Activated naive CD4-positive, alpha-beta T cell (primary cell): ENCODE measurements at places on chromosomes 2 and 18.

DNA sequence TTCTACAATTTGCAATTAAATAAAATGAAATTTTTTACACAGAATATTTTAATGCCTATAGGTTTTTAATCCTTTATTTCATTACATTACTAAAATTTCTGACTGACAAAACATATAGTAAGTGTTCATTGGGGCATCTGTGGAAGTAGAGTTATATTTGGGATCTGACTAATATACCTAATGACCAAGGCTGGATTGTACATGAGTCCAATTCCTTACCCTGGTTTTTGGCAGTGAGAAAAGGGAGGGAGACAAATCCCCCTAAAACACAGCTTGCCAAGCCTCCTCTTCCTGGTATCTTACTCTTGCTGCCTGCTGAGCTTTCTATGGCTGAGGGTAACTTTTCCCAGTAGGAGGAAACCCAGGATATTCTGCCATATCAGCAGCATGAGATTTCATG is 149.4 kb upstream of the CDH20 start:
- DNase-seq = no peak

- DNase-seq = no peak
Measured at GRCh38 chr2:202061695-202062094, 11.4 kb upstream of the KIAA2012 start.

GRCh38 chr2:191894681-191895147 is 47.8 kb upstream of the CAVIN2 start:
- no peak for DNase-seq

DNA sequence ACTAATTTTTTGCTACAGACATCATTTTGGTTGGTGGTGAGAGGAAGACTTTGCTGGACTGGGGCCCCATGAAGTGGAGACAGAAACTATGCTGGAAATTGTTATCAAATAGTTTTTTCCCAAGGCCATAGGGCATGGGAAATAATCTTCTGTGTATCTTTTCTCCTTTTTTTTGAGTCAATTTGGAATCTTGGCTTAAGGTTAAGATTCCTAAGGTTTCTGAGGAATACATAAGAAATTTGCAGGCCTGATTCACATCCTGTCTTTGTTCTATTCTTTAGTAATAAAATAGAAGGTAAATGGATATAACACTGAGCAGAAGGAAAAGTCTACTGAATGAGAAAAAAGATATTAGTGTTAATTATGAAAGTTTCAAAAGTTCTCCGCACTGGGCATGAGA is 16.6 kb downstream of the SMC6 start:
- no peak for DNase-seq

DNA sequence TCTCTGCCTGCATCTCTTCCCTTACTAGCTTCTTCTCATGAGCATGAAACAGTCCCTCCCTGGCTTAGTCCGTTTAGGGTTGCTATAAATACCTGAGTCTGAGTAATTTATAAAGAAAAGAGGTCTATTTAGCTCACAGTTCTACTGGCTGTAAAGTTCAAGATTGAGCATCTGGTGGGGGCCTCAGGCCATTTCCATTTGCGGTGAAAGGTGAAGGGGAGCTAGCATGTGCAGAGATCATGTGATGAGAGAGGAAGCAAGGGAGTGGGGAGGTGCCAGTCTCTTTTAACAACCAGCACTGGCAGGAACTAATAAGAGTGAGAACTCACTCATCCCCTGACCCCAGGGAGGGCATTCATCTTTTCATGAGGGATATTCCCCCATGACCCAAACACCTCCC is 26.8 kb downstream of the RHBDD1 start:
- no peak for DNase-seq

DNA sequence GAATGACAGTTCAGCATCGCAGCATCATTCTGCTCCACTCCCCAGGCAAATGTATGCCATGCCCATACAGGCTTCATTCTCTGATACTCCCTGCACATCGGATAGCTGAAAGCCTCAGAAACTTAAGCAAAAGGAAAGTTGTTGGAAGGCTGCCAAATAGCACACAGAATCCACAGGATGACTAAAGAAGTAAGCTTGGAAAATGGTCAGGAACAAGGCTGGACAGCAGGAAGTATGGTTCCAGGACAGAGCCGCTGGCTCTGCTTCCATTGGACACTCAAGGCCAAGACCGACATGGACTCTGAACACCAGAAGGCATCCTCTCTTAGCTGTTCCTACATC is 256.5 kb downstream of the CDH20 start:
- DNase-seq = no peak

DNA sequence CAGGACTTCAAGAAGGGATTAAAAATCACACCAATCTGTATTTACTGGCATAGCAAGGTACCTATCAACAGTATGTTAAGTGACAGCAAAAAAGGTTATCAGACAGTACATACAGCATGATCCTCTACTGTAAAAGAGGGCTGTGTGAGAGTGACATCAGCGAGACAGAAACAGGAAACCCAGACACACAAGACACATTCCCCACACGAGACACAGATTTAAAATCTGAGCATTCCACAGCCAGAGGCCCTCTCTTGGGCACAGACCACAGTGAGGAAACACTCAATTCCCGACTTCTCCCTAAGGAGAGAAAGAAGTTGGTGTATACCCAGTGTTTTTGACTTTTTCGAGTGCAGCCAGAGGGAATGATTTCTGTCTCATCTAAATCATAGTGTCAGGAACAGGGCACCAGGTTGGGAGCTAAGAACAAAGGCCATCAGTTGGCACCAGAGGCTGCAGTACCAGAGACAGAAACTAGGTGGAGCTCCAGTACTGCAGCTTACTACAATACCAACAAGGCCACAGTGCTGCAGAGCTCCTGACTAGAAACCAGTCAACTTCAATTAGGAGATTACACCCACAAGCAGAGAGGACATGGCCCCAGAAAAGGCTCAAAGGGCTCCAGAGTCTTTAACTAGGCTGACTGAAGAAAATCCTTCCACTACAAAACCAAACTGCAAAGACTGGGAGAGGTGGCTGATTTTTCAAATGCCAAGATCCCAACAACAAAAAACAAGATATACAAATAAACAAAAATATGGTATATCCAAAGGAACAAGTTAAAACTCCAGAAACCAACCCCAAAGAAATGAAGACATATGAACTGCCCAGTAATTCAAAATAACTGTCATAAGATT is 41.0 kb downstream of the UNC50 start:
- peak; percentile 34 for DNase-seq

DNA sequence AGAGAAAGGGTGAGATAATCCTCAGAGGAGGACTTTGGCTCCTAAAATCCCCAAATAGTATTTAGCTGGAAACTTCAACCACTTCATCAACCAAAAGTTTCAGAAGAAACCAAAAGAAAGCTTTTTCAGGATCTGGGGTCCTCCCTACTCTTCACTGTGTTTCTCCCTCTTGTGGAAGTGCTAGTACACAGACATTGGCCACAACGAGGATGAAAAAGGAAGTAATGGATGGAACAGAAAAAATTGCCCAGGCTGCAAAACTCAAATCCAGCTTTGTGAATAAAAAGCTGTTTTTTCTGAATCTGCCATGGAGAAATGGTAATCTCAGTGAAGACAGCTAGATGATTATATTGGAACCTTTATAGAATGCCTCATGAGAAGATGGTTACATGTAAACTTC is 4.0 kb downstream of the PID1 start:
- DNase-seq = no peak

DNA sequence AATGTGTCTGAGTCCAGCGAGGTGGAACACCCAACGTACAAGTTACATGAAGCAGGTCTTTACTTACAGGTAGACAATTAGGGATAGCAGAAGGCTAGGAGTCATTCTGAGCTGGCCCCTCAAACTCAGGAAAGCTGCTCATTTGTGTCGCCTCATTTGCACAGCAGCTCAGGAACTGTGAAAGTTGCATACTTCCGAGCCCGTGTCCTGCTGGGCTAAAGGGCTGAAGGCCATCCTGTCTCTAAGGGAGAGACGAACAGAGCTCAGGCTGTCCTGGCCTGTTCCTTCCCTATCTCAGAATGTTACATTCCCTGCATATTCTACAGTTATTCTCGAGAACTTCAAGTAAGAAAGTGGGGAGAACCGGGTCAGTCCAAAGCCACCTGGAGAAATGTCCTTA is 99.0 kb downstream of the FAM124B start:
- DNase-seq = no peak

DNA sequence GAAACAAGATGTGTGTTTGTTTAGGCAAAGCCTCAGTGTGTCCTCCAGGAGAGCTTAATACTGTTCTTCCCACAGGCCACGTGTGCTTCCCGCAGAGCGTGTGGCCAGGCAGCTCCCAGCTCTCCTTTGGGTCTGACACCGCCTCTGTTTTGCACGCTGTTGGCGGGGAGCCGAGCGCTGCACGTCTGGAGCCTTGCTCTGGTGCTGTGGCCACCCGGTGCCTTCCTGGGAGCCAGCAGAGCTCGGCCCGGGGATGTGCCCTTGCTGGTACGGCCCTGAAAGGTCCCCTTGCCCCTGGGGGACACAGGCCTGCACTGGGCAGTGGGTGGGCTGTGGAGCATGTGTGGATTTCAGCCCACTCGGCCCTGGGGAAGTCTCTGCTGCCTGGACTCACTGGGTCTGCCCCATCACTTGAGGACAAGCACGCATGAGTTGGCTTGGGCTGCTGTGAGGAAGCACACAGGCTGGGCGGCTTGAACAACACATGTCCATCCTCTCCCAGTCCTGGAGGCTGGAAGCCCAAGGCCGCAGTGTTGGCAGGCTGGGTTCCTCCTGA is 160.7 kb upstream of the HDAC4 start:
- no peak for DNase-seq

- no peak for DNase-seq
Measured at GRCh38 chr2:113171334-113172075, 2.3 kb upstream of the PSD4 start.

GRCh38 chr2:104656571-104657163 is 197.2 kb upstream of the POU3F3 start:
- DNase-seq = no peak

GRCh38 chr2:116510117-116510671 is 1304.3 kb upstream of the DDX18 start:
- DNase-seq = no peak

GRCh38 chr2:65489269-65489668 is 56.9 kb upstream of the SPRED2 start:
- no peak for DNase-seq

- DNase-seq = no peak
Measured at GRCh38 chr18:52287151-52287550, 52.8 kb upstream of the DCC start.

GRCh38 chr18:63532471-63532870 is 9.7 kb upstream of the SERPINB12 start:
- DNase-seq = no peak

DNA sequence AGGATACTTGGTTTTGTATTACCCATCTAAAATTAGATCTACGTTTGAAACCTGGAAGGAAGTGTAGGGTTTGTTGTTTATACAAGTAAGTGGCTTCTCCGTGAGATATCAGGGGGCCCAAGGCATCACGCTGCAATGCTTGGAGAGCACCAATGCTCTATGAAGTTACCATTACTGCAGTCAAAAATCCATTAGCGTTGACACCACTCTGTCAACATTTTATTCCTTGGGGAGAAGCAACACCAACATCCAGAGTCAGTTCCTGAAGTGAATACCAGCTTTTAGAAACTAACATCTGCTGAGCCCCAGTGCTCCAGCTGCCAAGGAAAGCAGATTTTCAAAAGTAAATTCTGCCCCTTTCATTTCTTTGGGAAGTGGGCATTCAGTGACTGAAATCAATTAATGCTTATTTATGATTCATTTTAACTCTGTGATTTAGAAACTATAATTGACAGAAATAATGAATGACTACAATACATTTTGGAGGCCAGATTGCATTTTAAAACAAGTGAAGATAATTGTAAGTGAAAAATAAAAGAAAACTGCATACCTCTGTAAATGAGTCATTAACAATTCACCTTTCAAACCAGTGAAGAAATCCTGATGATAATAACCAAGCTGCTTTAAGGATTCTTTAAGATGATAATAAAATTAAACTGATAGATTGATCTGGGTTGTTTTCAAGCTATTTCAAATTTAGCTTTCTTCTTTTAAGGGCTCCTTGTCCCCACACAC is 30.5 kb downstream of the LRP1B start:
- DNase-seq = no peak

GRCh38 chr2:50707196-50707595 is 324.7 kb downstream of the NRXN1 start:
- DNase-seq = no peak

- no peak for DNase-seq
Measured at GRCh38 chr2:54864727-54865126, 141.3 kb downstream of the EML6 start.

- no peak for DNase-seq
Measured at GRCh38 chr2:221551864-221552263, 20.2 kb downstream of the EPHA4 start.

DNA sequence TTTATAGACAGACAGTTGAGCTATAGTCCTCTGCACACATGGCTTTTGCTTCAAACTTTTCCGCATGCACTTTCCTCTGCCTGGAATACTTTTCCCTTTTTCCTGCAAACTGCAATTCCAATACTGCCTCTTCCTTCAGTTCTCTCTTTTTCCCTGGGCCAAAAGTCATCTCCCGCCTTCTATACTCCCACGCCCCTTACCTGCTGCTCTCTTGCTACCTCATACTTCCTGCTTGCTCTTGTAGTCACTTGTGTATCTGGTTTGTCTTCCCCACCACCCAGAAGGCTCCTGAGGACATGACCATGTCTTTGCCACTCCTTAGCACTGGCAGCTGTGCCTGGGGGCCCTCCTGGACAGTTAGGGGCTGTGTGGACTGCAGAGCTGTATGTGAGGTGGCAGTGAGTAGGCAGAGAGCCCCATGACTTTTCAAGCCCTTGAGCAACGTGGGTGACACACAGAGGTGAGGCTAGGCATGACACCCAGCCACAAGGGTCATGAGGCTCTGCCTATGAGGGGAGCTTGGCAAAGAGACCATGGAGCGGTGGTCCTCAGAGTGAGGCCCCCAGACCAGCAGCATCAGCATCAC is 23.2 kb downstream of the SPEG start:
- no peak for DNase-seq

DNA sequence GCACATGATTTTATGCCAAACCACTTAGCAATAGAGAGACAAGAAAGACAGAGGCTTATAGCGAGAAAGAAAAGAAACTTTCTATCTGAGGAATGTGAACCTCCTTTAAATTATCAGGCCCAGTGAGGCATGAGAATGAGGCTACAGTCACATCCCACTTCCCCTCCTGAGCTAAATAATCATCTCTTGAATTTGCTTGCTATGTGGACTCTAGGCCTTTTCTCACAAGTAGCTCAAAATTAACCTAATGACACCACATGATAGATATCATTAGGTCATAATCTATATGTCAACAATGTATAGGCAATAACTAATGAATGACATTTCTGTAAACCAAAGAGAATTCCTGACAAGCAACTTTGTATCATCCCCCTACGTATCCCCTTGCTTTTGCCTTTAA is 301.5 kb upstream of the MGAT5 start:
- no peak for DNase-seq

DNA sequence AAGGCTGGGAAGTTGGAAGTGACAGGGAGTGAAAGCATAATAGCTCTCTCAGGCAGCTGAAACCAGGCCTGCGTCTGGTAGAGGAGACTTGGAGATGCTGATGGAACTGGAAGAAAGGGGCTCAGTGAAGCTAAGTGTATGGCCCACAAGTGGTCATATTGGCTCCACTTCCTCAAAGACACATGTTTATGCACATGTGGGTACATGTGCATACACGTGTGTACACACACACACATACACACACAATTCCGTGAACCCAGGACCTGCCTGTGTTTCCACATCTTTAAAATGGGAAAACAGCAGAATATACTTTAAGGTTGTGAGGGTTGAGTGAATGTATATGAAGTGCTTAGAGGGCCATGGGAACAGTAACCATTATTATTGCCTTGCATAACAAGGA is 160.9 kb downstream of the ARL6IP6 start:
- no peak for DNase-seq

- DNase-seq = no peak
Measured at GRCh38 chr18:23757437-23757733, 68.1 kb downstream of the LAMA3 start.

GRCh38 chr2:104845946-104846785 is 7.7 kb upstream of the POU3F3 start:
- no peak for DNase-seq
